Left forelimb (tissue), 1 donor: ENCODE measurements at places on chromosomes 13 and 19.

DNA sequence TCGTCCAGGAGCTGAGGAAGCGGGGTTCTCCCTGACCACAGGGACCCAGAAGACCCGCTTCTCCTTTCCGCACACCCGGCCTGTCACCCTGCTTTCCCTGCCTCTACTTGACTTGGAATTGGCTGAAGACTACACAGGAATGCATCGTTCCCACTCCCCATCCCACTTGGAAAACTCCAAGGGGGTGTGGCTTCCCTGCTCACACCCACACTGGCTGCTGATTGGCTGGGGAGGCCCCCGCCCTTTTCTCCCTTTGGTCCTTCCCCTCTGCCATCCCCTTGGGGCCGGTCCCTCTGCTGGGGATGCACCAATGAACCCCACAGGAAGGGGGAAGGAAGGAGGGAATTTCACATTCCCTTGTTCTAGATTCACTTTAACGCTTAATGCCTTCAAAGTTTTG lies 18.9 kb downstream of the VASP start:
- no peak for DNase-seq

GRCh38 chr13:86846501-86846900 lies 824.7 kb upstream of the SLITRK5 start:
- DNase-seq = no peak

GRCh38 chr13:32032759-32033158 lies 1.2 kb downstream of the FRY start:
- no peak for DNase-seq

GRCh38 chr13:28316836-28317235 lies 178.1 kb downstream of the FLT1 start:
- DNase-seq = no peak

DNA sequence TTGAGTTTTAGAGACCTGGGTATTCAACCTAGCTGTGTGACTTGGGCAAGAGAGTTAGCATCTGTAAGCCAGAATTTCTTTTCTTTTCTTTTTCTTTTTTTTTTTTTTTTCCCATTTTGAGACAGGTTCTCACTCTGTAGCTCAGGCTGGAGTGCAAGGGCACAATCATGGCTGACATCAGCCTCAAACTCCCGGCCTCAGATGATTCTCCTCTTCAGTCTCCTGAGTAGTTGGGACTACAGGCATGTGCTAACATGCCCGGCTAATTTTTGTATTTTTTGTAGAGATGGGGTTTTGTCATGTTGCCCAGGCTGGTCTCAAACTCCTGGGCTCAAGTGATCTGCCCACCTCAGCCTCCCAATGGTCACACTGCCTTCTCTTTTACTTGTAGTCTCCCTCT lies 33.0 kb downstream of the ZMYM2 start:
- no peak for DNase-seq

DNA sequence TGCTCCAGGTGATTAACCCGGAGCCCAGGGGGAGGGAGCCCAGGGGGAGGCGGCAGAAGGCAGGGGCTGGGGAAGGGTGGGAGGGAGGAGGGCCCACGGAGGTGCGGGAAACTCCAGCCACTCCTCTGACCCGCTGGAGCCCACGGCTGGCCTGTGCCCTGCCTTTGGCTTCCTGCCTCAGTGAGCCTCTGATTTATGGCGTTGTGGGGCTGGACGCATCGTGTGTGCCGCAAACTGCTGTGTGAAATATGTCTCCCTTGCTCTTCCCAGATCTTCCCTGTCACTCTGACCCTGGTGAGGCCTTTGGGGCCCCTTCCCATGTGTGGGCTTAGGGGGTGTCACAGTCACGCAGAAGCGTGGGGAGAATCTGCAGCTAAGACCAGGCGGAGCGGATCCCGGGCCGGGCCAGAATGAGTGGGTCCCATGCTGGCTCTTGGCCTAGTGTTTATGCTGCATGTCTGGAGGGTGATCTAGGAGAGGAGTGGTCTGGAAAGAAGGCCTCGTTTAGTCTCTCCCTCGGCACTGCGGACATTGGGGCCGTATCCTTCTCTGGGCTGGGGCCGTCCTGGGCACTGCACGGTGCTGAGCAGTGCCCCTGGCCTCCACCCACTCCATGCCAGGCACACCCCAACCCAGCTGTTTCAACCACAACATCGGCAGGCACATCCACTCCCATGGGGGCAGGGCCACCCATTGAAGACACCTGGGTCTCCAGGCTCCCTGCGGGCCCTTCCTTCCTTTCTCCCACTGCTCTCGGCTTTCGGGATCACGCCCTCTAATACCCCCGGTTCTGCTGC lies 123.0 kb downstream of the KDM4B start:
- DNase-seq = no peak

- no peak for DNase-seq
Observed at GRCh38 chr19:33727331-33727998, 69.2 kb upstream of the KCTD15 start.

- DNase-seq = no peak
Observed at GRCh38 chr19:47471381-47471732, 336 bp downstream of the SLC8A2 start.

GRCh38 chr19:31350693-31351055 lies 1.4 kb upstream of the TSHZ3 start:
- no peak for DNase-seq

- DNase-seq = no peak
Observed at GRCh38 chr19:38784224-38784623, 4.8 kb upstream of the LGALS7B start.

DNA sequence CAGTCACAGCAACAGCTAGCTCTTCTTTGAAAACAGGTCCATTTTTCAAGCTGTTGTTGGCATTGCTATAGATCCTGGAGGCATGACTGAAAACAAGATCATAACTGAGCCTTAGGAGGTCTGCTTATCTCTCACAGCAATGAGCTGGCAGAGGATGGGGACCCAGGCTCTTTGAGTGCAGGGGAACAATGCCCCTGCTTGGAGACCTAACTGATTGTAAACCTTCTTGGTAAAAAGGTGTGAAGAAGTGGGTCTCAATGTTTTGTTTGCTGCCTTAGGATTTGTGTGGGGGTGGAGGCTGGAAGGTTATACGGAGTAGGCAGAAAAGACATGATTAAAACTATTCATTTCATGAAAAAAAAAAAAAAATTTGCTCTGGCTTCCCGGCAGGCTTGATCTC lies 94.6 kb downstream of the EFNB2 start:
- DNase-seq = no peak

- DNase-seq = no peak
Observed at GRCh38 chr13:23558675-23559536, 11.3 kb upstream of the TNFRSF19 start.

DNA sequence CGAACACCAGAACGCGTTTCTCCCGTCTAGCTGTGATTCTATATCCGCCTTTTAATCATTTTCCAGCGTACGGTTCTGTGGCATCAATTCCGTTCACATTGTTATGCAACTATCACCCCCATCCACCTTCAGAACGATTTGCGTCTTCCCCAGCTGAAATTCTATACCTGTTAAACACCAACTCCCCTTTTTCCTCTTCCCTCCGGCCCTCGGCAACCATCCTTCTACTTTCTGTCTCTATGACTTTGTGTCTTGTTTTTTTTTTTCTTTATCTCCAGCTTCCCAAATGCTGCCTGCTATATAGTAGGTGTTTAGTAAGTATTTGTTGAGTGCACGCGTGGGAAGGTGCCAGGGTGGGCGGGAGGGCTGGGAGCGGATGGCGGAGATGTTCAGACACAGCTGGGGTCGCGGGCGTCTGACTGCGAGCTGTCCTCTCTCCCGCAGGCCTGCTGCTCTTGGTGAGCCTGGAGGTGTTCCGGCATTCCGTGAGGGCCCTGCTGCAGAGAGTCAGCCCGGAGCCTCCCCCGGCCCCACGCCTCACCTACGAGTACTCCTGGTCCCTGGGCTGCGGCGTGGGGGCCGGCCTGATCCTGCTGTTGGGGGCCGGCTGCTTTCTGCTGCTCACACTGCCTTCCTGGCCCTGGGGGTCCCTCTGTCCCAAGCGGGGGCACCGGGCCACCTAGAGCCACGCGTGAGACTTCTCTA lies 20.2 kb downstream of the CACNG6 start:
- no peak for DNase-seq

DNA sequence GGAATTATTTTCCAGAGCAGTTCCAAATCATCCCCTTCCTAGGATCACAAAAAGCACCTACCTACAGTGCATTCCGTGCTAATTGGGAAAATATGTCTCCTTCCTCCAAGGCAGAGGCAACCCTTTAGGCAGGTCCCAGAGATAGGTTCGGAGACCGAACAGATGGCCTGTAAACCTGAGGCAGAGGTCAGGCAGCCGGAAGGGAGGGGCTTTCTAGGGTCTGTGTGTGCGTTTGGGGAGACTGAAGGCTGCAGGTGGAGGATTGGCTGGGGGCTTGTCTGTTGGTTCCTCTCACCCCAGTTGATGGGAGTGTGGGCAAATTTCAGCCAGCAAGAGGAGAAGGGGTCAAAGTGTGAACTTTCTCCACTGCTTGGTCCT lies 7.1 kb downstream of the KCNN4 start:
- no peak for DNase-seq

DNA sequence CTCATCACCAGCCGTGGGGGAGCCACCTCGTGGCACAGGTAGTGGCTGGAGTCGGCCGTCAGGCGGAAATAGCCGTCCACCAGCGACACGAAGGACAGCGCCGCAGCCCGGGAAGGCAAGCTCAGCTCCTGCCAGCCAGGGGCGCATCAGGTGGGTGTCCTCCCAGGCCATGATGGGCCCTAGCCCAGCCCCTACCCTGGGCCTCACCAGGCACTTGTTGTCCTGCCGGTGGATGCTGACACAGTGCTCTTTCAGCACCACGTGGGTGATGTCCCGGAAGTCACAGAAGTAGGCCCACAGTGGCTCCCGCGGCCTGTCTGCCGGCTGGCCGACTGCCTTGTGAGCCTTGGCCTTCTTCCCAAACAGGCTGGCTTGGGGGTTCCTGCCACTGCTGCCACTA lies 15.7 kb downstream of the TYK2 start:
- no peak for DNase-seq

GRCh38 chr19:46718157-46718933 lies 1.4 kb upstream of the PRKD2 start:
- no peak for DNase-seq

- DNase-seq = no peak
Observed at GRCh38 chr13:103762523-103762922, 696.3 kb upstream of the SLC10A2 start.

- DNase-seq = no peak
Observed at GRCh38 chr19:38869160-38869835, 8.8 kb downstream of the RINL start.

DNA sequence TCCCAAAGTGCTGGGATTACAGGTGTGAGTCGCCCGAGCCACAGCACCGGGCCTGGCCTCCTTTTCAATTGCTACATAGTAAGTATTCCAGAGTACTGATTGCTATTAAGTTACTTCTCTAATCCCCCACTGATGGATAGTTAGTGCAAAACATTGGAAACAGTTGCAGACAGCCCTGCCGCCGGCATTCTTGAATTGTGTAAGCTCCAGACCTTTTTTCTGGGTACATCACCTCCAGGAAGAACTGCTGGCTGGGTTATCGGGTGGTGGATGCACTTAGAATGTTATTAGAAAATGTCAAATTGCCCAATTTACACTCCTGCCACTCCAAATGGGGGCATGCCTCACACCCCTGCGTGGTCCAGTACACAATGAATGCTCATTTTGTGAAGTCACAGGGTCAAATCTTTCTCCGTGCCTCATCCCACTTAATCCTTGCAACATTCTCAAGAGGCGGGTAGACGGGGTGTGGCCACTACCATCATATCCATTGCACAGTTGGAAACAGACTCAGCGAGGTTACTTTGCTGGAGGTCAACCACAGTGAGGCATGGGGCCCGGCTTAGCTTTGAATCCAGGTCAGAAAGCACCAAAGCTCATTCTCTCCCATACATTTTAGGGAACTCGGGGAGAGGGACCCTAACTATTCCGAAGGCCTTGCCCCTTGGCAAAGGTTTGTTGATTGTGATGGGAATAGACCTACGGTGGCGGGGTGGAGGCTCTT lies 1.0 kb upstream of the KDM4B start:
- DNase-seq = no peak

- no peak for DNase-seq
Observed at GRCh38 chr19:42143341-42144234, 11.3 kb upstream of the POU2F2 start.

DNA sequence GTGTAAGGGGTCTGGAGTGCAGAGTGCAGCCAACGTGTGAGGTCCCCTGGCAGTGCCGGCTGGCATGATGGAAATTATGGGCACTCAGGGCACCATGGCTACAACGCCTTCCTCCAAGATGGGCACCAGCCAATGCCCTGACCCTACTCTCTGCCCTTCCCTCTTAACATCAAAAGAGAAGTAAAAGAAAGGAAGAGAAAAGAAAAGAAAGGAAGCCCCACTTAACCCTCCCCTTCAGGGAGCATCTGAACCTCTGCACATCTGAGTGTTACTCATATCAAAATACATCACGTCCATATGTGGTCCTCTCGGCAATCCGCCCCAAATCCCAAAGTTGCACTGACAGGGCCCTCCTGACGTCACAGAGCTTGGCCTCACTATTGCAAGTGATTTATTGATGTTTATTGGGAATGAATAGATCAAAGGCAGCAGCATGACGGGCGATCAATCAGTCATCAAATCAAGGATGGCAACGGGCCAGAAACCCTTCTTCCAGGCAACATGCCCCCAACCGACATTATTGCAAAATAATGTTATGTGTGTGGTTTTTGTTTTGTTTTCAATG lies 1.3 kb downstream of the TSHZ3 start:
- DNase-seq = no peak

GRCh38 chr13:59340581-59340980 lies 823.1 kb downstream of the DIAPH3 start:
- no peak for DNase-seq

DNA sequence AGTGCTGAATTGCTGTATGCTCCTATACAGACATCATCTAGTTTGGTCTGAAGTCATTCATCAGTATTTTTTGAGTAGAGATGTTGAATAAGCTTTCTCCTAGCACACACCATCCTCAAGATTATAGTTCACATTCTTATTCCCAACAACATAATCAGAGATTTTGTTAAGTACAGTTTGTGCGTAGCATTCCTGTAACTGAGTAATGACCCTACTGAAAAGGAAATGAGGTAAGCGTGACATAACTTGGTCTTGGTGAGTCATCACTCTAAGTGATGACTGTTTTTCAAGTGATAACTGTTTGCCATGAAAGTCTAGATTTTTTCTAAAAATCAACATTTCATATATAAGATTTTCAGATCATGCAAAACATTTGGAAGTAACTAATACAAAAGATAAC lies 18.5 kb upstream of the FAM216B start:
- DNase-seq = no peak

DNA sequence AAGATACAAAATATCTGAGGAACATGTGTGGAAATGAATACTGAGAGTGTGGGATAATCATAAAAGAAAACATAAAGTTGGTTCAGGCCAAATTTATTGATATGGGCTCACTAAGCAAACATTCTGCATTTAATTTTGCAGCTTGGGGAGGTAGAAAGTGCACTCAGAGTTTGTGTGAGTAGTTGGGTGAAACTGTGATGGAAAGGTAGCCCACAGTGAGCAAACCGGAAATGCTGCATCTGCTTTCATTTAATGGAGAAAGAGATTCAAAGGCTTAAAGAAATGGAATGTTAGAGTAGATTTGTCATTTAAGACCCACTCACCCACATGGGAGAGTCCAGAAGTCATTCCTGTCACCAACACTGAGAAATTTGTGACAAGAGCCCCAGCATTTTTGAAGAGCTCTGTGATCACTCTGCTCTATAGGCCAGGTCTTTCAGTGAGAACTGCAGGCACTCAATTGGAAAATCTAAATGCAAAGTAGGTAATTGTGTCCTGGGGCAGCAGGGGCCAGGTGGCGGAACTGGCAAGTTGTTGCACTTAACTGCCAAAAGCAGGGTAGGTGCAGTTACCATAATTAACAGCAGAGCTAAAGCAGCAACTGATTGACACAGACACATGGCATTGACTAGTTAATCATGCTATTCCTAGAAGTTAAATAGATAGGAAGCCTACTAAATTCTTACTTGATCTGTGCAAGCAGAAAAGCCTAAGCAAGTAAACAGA lies 1228.3 kb upstream of the PCDH20 start:
- DNase-seq = no peak
